ENCODE measurements at places on chromosomes 3 and 15. TPM values are rescaled to one million over a fixed set of nuclear protein-coding genes. Genes with fewer than 3 reads are reported as not detected.

Gene UROC1
- 0.21 TPM for total RNA-seq

Gene TMEM45A
- 34.8 TPM for total RNA-seq

Gene GRK7
- 0.13 TPM for total RNA-seq

Gene RTP1
- 0.85 TPM for total RNA-seq

Gene ANKDD1A
- 3.9 TPM for total RNA-seq

Gene TMEM158
- total RNA-seq = 4.4 TPM

Gene C2CD4A
- total RNA-seq = 0.24 TPM

Gene HCLS1
- 2.9 TPM for total RNA-seq

Gene SPATA12
- 0.50 TPM for total RNA-seq

Gene CYP11A1
- 1.3 TPM for total RNA-seq

Gene TNNC1
- 1.6 TPM for total RNA-seq

Gene FETUB
- 0.19 TPM for total RNA-seq

Gene RPL35A
- total RNA-seq = 2,098 TPM

Gene ALPK3
- 0.32 TPM for total RNA-seq

Gene HTR3E
- total RNA-seq = 0.46 TPM

Gene GABRA5
- 5.4 TPM for total RNA-seq

Gene SLITRK3
- total RNA-seq = 0.34 TPM

Gene ASTE1
- total RNA-seq = 8.1 TPM

Gene ARPIN
- total RNA-seq = 15.3 TPM

Gene SPATA16
- not detected for total RNA-seq

Gene ACAD9
- total RNA-seq = 19.9 TPM

Gene RHCG
- total RNA-seq = 3.8 TPM

Gene SCAMP5
- 2.4 TPM for total RNA-seq

Gene PROS1
- total RNA-seq = 3.9 TPM

Gene GNB5
- 9.1 TPM for total RNA-seq

Gene MAGEL2
- not detected for total RNA-seq

Gene NOX5
- 1.2 TPM for total RNA-seq

Gene ADIPOQ
- not detected for total RNA-seq

Gene CD80
- 0.41 TPM for total RNA-seq

Gene CKMT1A
- 4.6 TPM for total RNA-seq

All from motor neuron (in vitro differentiated cells).